ENCODE measurements at places on chromosomes 4 and X.
A peak's percentile ranks its signal among the peaks of the same experiment; 100 is the strongest.

- DNase-seq = no peak
Measured at GRCh38 chr4:37490391-37491347, 195.5 kb downstream of the RELL1 start.

DNA sequence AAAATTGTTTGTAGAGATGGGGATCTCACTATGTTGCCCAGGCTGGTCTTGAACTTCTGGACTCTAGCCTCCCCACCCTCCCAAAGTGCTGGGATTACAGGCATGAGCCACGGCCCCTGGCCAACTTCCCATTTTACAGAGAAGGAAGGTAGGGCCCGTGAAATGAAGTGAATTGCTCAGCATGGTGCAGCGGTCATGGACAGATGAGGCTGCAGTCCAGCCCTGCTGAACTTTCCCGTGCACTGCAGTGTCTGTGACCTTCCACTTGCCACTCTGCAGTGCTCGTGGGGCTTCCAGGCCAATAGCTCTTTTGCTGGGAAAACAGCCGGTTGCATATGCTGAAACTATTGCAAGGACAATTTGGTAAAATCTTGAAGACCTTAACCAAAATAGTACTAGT is 454.4 kb upstream of the FAT1 start:
- DNase-seq = no peak

DNA sequence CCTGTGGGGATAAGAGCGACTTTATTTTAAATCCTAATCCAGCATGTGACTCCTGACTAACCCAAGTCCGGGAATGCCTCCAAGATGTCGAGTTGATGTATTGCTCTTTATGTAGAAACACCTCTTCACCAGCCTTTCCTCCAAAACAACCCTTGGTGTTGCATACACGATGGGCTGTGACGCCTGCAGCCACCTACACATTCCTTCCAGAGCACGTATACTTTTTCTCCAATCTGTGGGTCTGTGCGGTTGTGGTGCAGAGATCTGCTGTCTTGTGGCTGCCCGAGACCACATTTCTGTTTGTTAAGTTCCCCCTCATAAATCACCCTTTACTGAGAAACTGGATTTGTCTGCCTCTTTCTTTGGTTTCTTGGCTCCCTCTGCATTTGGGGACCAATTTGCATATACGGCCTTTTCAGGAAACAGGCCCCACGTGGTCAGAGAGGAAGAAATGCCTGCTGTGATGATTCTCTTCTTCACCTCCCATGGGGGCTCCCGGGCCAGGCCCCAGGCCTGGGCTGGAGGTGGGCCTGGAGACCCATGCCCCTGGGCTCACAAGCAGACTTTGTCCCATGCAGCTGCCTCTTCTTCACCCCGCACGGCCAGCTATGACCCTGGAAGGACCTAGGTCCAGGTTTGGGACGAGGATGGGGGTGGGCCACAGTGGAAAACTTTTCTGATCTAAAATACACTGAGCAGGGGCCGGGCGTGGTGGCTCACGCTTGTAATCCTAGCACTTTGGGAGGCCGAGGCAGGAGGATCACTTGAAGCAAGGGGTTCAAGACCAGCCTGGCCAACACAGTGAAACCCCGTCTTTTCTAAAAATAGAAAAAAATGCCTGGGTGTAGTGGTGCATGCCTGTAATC is 21.4 kb upstream of the AFAP1 start:
- peak; percentile 63 for DNase-seq

DNA sequence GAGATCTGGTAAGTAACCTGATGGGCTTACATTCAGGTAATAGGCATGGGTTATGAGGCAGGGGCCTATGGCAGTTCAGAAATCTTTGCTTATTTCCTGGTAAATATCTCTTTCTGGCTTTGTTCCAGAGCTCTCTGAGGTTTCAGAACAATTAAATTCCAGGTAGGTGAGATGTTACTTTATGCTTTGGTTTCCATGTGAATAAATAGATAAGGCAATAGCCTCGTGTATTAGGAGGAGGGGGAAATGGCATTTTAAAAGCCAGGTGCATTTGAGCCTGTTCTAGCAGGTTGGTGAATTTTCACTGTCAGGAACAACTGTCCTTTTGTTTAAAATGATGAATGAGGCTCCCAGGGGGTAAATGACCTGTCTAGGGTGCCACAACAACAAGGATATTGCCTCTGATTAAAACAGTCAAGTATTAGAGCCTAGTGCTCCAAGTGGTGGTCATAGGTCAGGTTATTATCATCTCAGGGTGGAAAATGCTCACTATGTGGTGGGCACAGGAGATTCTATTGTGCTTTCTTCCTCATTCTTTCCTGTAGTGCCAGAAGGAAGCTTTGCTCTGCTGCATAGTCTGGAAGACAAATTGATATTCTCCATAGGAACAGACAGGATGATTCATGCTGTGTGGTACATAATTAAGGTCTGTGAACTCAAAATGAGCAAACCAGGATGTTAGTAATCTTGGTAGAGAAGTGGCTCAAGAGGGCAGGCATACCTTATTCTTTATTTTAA is 296.2 kb downstream of the INPP4B start:
- DNase-seq = peak; percentile 58

GRCh38 chrX:1582686-1583437 is 8.5 kb upstream of the AKAP17A start:
- peak; percentile 55 for DNase-seq

Data from dermis microvascular lymphatic vessel endothelial cell (primary cell).